ENCODE measurements at places on chromosomes 1 and 21.

- no peak for DNase-seq
Observed at GRCh38 chr21:27564684-27565301, 597.9 kb upstream of the ADAMTS5 start.

DNA sequence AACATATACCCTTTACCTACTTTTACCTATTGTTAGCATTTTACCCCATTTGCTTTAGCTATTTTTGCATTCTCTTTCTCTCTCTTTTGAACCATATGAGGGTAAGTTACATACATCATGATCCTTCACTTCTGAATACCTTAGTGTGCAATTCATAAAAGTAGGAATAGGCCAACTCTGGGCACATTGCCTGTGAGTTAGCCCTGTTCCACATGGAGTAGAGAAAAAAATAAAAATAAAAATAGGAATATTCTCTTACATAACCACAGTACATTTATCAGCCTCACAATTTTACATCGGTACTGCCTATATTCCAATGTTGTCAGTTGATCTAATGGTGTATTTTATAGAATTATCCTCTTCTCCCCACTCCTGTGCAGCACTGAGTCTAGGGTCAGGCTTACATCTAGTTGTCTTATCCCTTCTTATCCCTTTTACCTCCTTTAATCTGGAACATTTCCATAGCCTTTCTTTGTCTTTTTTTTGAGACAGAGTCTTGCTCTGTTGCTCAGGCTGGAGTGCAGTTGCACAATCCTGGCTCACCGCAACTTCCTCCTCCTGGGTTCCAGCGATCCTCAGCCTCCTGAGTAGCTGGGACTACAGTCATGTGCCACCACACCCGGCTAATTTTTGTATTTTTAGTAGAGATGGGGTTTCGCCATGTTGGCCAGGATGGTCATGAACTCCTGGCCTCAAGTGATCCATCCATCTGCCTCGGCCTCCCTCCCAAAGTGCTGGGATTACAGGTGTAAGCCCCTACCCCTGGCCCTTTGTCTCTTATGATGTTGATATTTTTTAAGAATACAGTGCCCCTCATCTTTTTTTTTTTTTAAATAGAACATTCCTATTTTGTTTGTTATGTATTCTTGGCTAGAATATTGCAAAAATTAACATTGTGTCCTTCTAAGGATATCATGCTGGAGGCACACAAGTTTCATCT is 11.1 kb upstream of the SLC30A1 start:
- DNase-seq = no peak

DNA sequence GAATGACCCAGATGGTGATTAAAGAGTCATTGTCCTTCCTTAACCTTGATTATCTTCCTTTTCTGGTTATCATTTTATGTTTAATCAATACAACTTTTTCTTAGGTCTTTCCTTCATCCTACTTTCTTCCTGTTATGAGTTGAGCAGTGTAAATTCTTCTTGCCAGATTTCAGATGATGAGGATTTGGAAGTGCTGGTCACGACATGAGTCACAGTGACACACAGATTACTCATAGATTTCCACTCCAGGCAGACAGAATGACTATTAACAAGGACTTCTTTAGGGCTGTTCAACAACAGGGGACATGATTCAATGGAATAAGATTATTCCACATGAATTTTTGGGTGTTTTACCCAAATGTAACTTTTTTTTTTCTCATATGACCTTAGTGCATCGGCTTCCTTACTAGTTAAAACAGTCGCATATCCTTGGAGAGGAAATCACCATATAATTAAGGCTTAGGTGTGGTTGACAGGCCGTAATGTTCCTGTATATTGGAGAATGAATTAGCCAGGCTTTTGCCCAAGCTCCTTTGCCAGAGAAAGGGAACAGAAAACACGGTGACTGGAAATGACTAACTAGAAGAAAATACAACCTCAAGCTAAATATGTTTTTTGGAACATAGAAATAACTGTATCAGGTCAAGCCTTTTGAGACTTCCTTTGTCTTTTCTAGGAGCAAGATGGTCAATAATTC is 44.2 kb downstream of the PRRX1 start:
- DNase-seq = no peak

DNA sequence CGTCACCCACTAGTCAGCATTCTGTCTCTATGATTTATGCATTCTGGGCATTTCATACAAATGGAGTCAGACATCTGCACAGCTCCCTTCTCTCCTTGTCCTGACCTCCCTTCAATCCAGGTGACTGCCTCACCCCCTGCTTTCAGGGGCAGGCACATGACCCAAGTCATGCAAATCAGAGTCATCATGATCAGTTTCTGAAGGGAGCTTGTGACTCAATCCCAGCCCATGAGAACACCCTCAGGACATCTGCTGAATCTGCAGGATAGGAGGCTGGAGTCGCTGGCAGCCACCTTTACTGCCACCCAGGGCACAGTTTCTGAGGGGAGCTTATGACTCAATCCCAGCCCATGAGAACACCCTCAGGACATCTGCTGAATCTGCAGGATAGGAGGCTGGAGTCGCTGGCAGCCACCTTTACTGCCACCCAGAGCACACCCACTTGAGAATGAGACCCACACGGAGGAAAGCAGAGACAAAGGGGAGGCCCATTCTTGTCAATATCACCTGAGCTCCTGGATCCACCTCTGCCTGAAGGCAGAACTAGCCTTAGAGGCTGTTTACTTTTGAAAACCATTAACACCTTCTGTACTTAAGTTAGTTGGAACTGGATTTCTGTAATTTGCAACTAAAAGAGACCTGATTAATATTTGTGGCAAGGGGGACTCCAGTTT is 62.3 kb upstream of the SLC25A33 start:
- DNase-seq = no peak

DNA sequence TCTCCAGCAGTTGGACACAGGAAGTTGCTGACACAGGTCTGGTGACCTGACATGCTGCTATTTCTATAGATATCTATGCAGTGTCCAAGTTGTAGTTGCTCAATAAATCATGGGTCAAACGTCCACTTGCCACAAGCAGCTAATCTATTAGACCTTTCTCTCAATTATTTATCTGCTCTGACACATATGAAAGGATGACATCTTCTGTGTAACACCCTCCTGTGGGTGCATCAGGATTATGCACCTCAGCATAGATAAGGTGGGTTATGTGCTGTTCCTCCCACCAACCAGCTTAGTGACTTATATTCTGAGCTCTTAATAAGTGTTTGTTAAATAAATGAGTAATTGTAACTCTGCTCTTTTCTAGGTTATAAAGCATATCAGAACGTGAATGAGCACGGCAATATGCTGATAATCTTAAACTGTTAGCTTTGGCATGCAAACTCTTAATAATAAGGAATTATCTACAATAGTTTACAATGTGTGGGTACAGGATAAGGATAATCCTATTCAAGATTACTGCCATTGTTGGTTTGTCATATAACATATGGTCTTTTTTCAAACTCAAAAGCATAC is 90.7 kb upstream of the GCLM start:
- no peak for DNase-seq

- no peak for DNase-seq
Observed at GRCh38 chr1:39110882-39111281, 84.7 kb downstream of the NDUFS5 start.

DNA sequence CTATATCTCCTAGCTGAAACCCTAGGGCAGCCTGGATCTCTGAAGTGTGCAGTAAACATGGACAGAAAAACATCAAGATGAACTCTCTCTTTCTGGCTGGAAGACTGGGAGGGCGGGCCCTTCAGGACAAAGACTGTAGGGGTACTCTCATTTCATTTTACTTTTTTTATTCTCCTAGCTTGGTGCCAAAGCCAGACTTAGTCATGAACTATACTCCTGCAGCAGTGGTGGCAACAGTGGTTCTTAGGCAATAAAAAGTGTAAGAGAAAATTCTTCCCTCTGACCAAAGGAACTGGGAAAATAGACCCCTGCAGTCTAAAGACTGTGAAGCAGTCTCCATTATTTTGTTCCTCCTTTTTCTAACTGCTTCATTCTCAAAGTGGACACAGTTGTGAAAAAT is 213.8 kb upstream of the JUN start:
- no peak for DNase-seq

DNA sequence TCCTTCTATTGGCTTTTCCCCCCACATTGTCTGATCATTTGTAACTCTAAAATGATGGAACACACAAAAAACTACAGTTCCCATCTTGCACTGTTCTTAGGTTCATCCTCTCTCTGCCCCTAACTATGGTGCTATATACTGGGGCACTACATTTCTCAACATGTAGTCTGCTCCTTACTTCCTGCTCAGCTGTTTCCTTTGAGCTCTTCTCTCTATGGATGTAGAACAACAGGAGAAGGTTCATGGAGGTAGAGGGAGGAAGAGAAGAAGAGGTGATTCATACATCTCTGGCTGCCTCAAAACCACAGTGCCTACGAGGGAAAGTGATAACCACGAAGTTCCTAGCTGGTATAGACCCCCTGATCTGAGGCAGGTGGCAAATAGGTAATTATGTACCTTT is 7.0 kb upstream of the C1orf146 start:
- no peak for DNase-seq

- DNase-seq = no peak
Observed at GRCh38 chr1:42480921-42481320, 17.8 kb downstream of the CCDC30 start.

DNA sequence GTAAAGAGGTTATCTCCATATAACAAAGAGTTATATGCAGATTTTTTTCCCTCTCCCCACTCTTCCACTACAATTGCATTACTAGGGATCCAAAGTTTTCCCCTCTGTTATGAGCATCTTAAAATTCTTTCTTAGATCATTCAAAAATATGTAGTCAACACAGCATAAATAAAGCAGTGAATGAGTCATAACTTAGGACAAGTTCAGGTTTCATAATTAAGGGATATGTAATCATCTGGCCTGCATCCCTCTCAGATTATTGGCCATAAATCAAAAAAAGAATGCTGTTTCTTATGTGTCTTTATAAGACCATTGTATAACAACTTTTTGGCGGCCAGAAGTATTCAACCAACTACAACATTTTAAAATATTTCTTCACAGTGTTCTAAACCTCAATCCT is 1526.1 kb downstream of the KCNT2 start:
- DNase-seq = no peak

DNA sequence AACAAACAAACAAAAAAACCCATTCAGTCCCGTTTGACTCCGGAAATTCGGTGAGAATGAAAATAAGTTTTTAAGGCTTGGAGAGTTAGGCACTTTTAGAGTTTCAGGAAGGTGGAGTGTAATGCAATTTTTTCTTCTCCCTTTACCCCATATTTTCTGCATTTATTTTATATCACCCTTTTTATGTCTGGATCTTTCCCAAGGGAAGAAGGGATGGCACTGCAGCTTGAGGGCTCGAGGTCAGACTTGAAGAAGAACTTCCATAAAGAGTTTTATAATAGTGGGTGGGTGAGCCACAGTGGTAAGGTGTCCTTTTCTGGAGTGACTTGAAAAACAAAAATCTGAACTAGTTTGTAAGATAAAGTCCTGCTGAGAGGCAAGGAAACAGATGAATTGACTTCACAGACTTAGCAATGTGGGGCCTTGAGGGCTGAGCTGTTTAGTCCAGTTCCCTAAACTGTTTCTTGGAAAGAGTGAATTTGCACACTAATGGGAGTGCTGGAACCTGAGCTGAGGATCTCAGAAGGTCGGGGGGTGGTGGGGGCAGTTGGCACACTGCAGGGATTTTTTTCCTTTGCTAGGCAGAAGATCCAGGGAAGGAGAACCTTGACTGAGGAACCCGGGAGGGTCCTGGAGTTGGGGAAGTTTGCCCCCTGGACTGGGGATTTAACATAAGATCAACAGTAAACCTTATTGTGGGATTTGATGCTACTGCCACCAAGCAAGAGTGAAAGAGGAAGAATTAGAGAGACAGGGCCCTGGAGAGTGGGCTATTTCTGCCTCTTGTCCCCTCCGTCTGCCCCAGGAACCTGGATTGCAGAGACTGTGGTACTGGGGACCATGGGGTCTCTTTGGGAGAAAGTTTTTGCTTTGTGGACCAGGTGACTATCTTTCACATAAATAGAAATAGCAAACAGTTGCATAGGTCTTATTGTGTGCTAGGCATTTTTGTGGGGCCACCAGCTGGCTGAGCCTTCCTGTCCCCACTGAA is 1.8 kb upstream of the MEX3A start:
- DNase-seq = no peak

DNA sequence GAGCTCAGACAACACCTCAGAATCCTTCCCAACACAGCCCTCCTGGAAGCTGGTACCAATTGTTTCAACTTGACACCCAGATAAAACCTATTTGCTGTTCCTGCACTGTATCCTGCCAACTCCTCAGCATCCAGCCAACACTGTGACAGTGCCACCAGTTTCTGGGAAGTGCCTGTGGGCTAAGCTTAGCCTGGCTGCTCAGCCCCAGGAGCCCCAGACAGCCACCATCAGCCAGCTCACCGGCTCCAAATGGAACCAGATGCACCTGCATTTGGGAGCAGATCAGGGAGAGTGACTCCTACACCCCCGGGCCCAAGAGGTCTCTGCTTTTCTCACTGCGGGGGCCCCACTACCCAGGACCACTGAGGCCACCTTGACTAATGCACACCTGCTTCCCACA is 24.9 kb downstream of the KCNN3 start:
- DNase-seq = no peak

DNA sequence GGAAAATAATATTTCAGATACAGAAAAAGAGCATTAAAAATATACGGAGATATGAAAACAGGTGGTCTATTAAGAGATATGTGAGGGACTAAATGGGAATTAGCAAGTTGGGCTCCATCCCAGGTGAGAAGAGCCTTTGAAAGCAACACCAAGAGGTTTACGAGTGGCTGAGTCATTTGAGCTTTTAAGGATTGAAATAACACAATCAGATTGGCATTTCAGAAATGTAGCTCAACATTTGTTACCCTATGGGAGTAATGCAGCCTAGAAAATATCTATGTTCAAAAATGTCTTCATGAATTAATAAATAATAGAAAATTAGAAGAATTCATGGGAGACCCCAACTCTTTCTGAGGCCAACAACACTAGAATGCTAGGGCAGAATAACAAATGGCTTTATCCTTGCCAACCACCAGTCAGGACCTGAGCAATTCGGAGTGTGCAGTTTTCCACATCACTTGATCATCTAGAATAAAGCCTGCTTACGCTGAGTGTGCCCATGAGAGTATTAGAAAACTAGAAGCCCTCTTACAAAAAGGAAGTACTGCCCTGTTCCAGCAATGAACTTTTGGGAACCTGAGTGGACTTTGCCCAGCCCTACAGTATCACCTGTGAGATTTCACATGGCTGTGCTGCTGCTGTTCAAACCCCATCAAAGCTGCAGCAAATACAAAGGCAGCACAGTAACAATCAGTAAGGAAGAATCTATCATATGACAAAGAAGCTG is 538.0 kb upstream of the CAMK1G start:
- no peak for DNase-seq

- no peak for DNase-seq
Observed at GRCh38 chr1:45221716-45222115, 15.3 kb upstream of the ZSWIM5 start.

- DNase-seq = no peak
Observed at GRCh38 chr1:210557426-210558077, 228.8 kb downstream of the HHAT start.

GRCh38 chr21:16667395-16667794 is 845.4 kb upstream of the CXADR start:
- DNase-seq = no peak

- DNase-seq = no peak
Observed at GRCh38 chr1:202563818-202564217, 146.4 kb downstream of the SYT2 start.

Measured in T-cell (primary cell).